ENCODE measurements at places on chromosomes 4 and X. TPM values are rescaled to one million over a fixed set of nuclear protein-coding genes. Genes with fewer than 3 reads are reported as not detected.

GRCh38 chrX:821327-822107 is 190.9 kb downstream of the SHOX start:
- DNase-seq: no peak

- DNase-seq: no peak
Measured at GRCh38 chr4:11910812-11911211, 482.1 kb upstream of the HS3ST1 start.

GRCh38 chrX:151698485-151698884 is 3.2 kb downstream of the PRRG3 start:
- DNase-seq: no peak

DNA sequence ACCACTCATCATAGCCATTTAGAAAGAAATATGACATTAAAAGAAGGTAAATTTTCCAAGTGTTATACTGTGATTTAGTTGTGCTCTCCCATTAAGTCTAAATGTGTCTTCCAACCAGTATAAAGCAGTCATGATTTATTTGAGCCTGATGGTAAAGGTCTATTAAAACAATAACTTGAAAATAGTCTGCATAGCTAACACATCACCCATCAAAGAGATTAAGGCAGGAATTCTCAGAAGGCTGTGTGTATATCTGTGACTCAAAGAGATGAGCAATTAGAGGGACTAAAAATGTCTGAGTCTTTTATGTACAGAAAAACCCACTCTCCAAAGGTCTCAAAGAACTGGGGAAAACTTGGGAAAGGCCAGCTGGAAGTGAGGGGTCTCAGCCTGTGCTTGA is 70.3 kb upstream of the IQCM start:
- no peak for DNase-seq

DNA sequence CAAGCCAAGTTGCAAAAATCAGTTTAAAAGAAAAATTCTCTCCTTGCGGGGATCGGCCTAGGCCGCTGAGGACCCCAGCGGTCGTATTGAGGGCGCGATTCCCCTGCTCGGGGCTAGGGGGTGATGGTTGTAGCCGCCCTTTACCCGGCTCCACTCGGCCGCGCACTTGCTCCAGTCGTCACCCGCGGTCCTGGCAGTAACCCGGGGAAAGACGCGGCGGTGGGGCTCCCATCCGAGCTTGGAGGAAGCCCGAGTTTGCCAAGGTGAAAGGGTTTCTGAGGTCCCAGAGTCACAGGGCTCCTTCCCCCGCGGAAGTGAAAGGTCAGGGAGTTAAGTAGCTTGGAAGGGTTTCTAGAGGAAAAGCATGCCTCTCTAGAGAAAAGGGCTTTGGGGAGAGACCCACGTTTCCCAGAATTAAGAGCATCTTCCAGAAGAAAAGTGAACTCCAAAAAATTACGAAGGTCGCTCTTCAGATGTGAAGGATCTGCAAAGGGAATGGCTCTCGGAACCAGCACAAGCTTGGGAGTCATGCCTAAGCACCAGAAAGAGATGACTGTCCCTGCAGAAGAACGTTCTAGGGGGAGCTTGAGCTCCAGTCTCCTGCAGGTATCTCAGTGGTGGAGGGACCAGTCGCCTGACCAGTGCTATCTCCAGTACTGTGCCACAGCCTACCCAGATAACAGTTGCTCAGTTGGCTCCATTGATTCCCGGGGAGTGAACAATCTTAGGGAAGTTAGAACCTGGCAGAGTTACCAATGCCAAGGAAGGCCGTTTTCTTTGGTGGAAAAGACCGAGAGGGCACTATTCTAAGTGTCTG is 875 bp downstream of the LAP3 start:
- peak; percentile 43 for DNase-seq

KLHL4 gene
- 0.50 TPM for total RNA-seq

GAGE12H gene
- total RNA-seq: not detected

FGG gene
- total RNA-seq: 20,700 TPM

STEEP1 gene
- total RNA-seq: 13.6 TPM

MAGEA2 gene
- total RNA-seq: not detected
